ENCODE measurements at places on chromosomes 6 and 20.

DNA sequence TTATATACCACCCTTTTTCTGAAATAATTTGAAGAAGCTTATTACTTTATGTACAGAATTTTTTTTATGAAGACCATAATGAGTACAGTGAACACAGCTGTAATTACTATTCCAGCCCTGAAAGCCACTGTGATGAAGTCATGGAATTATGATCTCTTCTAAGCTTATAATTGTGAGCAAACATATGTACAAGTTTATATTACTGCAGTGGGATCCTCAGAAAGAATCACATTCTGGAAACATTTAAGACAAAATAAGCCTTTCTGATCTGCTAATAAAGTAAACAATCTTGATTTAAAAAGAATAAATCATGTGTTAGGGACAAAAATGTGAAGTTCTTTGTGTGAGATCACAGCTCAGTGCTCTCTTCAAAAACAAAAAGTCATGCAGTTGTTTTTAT is 560.4 kb downstream of the CD109 start:
- DNase-seq: no peak

DNA sequence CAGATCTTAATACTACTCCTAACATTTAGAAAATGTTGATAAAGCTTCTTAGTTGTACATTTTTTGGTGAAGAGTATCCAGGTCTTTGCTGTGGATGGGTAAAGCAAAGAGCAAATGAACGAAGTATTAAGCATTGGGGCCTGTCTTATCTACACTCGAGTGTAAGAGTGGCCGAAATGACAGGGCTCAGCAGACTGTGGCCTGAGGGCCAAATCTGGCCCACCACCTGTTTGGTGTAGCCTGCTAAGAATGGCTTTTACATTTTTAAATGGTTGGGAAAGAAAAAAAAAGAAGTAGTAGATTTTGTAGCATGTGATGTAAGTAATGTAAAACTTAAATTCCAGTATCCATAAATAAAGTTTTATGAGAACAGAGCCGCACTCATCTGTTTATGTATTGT is 19.4 kb upstream of the MAPK13 start:
- DNase-seq: no peak

DNA sequence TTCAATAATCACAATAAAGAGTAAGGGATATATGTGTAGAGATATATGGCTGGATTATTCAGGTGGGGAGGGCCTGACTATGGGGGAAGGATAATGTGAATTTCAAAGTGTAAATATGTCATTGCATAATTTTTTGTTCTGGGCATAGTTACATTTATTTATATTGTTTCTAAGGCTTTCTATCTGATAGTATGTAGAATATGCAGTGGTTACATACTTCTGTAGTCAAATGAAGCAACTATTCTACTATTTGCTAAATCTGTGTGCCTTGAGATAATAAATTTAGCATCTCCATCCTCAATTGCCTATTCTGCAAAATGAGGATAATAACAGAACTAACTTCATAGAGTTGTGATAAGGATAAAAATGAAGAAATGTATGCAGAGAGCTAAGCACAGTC is 359.2 kb downstream of the CDKAL1 start:
- no peak for DNase-seq

GRCh38 chr6:56047931-56048540 is 172.6 kb upstream of the BMP5 start:
- DNase-seq: no peak

DNA sequence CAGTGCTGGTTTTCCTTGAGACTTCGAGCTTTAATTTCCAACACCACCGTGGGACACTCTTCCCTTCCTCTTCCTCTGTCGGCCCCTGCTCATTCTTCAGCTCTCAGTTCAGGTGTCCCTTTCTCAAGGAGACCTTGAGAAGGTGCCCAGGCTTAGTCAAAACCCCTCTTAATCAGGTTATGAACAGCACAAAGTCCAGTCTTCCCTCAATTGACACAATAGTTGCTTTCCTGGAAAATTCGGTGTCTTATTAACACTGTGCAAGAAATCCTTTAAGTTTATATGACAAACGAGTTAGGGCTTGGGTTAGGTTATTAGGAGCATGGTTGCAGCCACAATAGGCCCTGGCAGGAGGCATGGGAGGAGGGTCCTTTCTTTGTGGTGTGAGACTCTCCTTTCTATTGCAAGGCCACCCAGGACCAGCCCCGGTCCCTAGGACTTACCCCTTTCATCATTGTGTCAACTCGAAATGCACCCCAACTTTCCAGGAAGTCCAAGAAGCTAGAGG is 1.5 kb upstream of the NSFL1C start:
- no peak for DNase-seq

- DNase-seq: no peak
Observed at GRCh38 chr20:53938739-53939138, 131.7 kb downstream of the BCAS1 start.

GRCh38 chr6:89566930-89567629 is 71.5 kb downstream of the LYRM2 start:
- DNase-seq: no peak

GRCh38 chr6:135481783-135482369 is 15.7 kb downstream of the AHI1 start:
- no peak for DNase-seq

GRCh38 chr6:97705568-97705967 is 422.6 kb upstream of the MMS22L start:
- no peak for DNase-seq

DNA sequence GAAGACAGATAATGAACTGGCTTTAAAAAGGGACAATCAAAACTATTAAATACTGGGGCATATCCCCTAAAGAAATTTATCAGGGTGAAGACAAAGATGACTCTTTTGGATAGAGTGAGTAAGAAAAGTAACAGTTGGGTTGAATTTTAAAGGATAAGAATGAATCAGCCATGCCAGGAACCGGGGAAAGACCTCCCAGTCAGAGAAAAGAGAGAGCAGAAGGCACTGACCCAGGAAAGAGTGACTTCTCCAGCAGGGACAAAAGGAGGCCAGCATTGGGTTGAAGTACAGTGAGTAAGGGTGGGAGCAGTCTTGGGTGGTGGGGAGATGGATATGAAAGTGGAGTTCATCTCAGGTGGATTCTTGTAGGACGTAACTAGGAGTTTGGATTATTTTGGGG is 516.9 kb upstream of the JAG1 start:
- no peak for DNase-seq

GRCh38 chr20:25269833-25270170 is 21.9 kb downstream of the PYGB start:
- no peak for DNase-seq

DNA sequence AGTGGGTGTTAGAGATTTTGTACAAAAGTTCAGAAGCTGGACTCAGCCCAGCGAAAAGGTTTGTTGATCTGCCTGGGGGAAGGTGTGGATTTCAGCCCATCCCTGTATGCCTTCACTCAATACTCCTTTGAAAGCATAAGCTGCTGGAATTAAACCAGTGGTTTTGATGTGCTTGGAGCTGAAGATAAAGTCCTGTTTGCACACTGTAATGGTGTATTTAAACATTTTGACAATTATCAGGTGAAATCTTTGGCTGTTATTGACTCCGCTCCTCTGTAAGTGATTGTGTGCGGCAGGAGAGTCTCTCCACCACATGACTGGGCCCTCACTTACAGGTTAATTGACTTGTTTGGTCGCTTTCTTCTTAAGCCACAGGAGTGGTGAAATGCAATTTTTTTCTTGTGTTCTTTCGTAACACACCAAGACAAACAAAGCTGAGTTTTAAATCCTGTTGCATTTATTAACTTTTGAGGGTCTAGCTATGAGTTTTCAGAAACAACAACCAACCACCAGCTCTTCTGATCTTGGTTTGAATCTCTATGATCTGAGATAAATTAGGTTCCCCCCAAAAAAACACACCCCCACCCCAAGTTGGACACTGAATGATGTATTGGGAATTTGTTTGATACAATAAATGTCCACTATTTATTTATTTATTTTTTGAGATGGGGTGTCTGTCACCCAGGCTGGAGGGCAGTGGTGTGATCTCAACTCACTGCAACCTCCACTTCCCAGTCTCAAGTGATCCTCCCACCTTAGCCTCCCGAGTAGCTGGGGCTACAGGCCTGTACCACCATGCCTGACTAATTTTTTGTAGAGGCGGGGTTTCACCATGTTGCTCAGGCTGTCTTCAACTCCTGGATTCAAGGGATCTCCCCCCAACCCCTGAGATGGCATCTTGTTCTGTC is 46.3 kb upstream of the NCOA3 start:
- DNase-seq: no peak

GRCh38 chr20:19026901-19027644 is 185.4 kb upstream of the SLC24A3 start:
- DNase-seq: no peak

DNA sequence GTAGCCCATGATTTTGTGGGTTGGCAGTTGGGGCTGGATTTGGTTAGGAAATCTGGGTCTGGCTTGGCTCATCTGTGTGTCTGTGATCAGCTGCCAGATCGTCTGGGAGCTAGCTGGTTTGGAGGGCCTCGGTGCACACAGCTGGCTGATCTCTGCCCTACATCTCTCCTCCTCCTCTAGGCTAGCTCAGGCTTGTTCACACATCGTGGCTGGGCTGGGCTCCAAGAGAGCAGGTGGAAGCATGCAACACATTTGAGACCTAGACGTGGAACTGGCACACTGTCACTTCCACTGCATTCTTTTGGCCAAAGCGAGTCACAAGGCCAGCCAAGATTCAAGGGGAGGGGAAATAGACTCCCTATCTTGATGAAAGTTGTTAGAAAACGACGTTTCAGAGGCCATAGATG is 15.9 kb downstream of the NDUFAF5 start:
- no peak for DNase-seq

DNA sequence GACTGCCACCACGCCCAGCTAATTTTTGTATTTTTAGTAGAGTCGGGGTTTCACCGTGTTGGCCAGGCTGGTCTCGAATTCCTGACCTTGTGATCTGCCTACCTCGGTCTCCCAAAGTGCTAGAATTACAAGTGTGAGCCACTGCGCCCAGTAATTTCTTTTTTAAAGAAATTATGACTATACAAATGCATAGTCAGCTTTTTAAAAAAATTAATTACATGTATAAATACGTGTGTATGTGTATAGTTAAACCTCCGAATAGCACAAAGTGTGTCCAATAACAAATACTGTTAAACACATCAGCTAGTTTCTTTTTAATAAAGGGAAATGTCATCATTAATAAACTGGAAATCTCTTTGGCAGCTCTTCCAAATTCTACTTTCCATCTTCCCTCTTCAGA is 135.5 kb upstream of the SALL4 start:
- no peak for DNase-seq

- DNase-seq: no peak
Observed at GRCh38 chr6:111804627-111805235, 68.5 kb downstream of the FYN start.

- no peak for DNase-seq
Observed at GRCh38 chr6:150686566-150686965, 86.9 kb downstream of the PLEKHG1 start.

DNA sequence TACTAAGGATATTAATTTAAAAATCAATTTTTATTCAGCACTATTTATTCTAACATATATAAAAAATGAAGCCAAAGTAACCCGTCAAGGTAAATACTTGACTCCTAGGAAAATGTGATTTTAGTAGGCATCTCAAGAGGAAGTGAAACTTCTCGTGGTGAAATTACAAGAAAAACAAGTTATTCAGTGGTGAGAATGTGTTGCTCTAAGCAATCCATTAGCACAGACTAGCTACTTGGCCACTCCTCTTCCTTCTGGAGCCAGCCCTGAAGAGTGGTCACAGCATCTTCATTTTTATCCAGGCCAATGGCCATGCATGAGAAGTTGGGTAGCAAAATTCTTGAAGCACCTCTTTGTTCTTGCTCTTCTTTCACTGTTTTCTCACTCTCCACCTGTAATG is 40.4 kb upstream of the GFRAL start:
- DNase-seq: no peak

DNA sequence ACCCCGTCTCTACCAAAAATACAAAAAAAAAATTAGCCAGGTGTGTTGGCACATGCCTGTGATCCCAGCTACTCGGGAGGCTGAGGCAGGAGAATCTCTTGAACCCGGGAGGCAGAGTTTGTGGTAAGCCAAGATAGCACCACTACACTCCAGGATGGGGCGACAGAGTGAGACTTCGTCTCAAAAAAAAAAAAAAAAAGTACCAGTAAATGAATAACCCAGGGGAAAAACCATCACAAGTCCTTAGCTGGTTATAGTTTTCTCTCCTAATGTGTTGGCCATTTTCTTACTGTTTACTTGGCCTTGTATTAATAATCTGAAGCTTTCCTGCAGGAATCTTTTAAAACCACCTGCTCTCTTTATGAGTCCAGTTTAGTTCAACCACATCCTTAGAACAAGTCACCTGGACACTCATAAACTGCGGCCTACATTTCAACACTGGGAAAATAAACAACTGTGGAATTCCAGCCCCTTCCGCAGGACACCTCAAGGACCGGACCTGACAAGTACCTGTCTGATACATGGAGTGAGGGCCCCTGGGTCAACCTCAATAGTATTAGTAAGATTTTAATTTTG is 102.6 kb downstream of the ATP9A start:
- no peak for DNase-seq

GRCh38 chr6:125950293-125950692 is 6.3 kb upstream of the HINT3 start:
- peak; percentile 91 for DNase-seq

DNA sequence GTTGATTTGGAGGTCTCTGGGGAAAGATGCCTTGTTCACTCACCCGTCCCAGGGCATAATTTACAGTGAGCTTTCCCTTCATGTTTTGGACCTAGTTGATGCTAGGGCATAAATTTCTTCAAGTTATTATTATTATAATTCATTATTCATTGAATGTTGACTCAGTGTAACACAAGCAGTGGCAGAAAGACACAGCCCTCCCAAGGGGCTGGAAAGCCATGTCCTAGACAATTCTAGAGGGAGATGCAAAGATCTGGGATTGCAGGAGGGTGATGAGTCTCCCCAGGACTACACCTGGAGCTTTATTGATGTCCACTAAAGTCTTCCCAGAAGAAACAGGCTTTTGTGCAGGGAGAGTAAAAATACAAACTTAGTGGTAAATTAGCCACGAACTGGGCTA is 322.0 kb upstream of the MOCS1 start:
- no peak for DNase-seq

- no peak for DNase-seq
Observed at GRCh38 chr6:113679051-113679450, 178.1 kb upstream of the MARCKS start.

GRCh38 chr6:119760046-119760445 is 410.5 kb upstream of the MAN1A1 start:
- DNase-seq: no peak

DNA sequence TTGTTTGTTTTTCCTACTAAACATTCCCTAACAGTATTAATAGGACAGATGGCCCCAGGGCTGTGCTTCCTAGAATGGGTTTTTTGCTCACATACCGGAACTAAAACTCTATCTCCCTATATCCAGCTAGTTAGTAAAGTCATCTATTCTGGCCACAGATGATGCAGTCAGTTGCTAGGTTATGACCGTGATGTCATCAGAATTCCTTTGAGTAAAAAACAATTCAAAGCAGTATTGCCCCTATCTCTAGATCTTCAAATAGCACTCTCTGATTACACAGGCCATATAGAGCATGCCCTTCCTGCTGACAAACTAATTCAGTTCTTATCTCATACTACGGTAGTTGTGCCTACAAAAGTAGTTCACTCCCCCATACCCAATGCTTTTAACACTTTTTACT is 17.9 kb upstream of the ZNF451 start:
- DNase-seq: no peak
